MCF 10A (cell line): ENCODE measurements at places on chromosomes 13 and 19.
A peak's percentile ranks its signal among the peaks of the same experiment; 100 is the strongest.

GRCh38 chr19:12800923-12801465, 606 bp downstream of the PRDX2 start:
- DNase-seq: no peak

GRCh38 chr19:29217616-29218015, 4.7 kb upstream of the UQCRFS1 start:
- DNase-seq: no peak

DNA sequence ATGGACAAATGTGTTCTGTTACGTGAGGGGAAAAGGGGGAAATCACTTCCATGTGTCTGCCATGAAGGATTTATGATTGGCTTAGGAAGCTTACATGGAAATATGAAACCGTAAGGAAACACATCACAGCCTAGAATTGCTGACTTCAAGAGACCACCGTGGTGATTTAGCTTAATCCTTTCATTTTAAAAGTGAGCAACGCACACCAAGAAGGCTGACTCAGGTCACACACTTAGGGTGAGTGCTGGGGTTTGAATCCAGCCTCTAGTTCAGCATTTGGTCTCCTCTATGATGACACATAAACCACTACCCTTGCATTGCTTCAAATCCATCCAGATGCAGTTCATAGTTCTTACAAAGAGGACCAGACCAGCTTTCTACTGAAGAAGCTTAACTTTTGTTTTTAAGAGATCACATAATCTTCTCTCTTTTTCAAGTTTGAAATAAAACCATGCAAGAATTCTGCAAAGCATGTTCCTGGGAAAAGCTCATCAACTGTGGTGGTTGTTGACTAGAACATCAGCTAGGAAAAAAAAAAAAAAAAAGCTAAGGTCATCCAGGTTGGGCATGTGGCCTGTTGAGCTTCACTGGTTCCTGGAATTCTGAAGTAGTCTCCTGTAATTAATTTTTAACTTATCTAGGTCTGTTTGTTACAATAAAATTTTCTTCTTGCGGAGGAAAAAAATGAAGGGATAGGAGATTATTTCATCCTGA, 60.2 kb upstream of the KL start:
- no peak for DNase-seq

DNA sequence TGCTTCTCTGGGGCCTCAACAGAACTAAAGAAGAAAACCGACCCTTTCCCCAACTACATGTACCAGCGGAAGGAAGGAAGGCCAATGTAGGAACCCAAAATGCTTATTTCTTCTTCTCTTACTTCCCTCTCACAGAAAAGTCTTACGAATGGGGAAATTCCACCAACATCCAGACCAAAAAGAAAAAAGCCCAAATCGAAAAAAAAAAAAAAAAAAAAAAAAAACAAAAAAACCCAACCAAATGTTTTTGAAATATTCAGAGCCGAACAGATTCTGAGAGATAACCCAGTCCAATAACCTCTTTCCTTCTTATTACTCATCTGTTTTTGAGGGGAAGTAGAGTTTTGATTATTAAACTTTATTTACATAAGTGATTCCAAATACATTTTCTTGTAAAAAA, 3.9 kb downstream of the PPM1N start:
- DNase-seq: no peak

DNA sequence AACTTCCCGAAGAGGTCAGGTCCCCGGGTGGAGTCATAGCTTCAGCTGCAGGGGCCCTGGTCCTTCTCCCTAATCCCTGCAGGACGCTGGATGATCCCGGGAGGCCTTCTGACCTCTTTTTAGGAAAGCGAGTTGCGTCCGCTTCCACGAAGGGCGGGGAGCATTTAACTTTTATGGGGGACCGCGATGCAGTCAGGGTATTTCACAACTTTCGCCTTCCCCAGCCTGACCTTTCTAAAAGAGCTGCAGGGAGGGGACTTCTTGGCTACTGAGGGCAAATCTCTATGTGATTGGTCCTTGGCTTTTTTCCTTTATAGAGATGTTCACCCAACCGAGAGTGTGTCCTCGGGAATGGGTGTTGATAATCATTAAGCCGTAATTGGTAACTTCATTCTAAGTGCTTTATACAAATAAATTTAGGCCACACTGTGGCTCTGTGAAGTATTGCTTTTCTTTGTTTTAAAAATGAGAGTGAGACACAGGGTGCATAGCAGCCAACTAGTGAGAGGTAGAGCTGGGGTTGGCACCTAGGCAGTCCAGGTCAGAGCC, 778 bp downstream of the ZNF230 start:
- peak; percentile 14 for DNase-seq

- DNase-seq: peak; percentile 84
Observed at GRCh38 chr19:6739390-6739882, at the start of gene TRIP10. TRIP10 (plus strand) TSS chr19:6739680; CDS start chr19:6739762, 82 bp downstream.

GRCh38 chr13:112443995-112444311, 67.8 kb downstream of the SPACA7 start:
- DNase-seq: peak; percentile 50

GRCh38 chr19:23101241-23101640, 15.6 kb upstream of the ZNF730 start:
- no peak for DNase-seq

DNA sequence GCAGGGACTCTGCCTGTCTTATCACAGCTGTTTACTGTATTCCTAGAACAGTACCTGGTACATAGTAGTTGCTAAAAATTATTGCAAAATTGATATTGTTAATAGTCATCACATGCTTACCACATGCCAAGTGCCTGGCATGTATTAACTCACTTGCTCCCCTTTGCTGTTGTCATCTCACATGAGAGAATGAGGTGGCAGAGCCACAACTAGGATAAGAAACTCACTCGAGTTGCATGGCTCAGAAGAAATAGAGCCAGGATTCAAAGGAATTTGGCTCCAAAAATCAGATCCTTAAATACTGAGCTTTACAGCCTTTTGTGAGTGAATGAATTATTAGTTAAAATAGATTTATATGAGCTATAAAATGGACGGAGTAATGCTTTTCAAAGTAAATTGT, 42.6 kb downstream of the B3GLCT start:
- no peak for DNase-seq

DNA sequence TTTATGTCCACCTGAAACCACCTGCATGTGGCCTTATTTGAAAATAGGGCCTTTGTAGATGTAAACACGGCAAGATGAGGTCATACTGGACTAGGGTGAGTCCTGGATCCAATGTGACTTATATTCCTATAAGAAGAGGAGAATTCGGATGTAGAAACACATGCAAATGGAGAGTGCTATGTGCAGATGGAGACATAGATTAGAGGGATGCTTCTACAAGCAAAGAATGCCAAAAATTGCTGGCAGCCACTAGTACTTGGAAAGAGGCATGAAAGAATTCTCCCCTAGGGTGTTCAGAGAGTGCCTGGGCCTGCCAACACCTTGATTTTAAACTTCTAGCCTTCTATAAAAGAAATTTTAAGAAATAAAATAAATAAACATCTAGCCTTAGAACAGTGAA, 226.1 kb downstream of the RFC3 start:
- peak; percentile 59 for DNase-seq

DNA sequence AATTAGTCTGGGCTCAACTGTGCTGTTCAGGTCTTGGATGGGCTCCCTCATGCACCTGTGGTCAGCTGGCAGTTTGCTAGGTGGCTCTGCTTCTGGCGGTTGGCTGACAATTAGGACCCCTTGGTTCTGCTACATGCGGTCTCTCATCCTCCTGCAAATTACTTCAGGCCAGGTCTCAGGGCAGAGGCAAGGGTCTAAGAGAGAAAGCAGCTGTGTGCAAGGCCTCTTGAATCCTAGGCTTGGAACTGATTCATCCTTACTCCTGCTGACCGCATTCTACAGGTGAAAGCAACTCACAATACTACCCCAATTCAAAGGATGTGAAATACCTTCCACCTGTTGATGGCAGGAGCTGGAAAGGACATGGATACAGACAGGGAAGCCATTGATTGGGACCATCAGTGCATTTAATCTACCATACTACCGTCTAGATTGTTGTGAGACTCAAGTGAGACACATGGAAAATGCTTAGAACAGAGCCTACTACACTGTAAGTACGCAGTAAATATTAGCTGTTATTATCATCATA, 19.1 kb downstream of the CBY2 start:
- DNase-seq: no peak

DNA sequence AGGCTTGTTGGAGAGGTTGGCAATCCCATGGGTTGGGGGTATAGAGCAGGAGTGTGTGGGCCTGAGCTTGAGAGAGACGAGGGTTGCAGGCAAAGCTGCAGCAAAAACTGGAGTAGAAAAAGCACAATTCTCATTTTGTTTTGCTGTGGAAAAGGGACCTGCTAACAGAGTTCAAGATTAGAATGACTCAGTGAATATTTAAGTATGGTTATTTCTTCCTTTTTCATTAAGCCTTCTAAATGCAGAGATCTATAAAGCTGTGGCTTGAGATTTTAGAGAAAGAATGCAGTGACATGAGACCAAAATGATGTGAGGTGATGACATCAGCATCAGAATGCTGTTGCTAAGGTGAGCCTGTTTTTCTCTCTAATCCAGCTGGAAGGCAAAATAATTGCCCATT, 10.8 kb upstream of the MBNL2 start:
- DNase-seq: no peak

DNA sequence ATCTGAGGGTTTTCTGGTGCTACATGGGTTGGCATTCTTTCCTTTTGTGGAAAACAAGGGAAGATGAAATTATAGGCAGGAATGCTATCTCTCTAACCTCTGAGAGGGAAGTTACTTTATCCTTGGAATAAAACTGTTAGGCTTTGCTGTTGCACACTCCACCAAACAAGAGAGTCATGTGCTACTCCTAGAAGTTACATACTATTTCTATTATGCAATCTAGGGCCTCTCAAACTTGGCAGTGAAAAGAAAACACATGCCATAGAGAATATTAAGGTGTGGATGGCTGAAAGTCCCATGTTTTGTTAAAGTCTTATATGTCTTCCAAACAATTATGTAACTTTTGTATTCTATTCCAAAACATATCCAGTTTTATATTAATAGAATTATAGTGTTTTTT, 367.9 kb downstream of the SLC7A1 start:
- DNase-seq: peak; percentile 5

GRCh38 chr13:113407531-113408393, 43.8 kb upstream of the GRTP1 start:
- DNase-seq: no peak

- peak; percentile 55 for DNase-seq
Observed at GRCh38 chr19:4866595-4867424, 657 bp downstream of the PLIN3 start.

DNA sequence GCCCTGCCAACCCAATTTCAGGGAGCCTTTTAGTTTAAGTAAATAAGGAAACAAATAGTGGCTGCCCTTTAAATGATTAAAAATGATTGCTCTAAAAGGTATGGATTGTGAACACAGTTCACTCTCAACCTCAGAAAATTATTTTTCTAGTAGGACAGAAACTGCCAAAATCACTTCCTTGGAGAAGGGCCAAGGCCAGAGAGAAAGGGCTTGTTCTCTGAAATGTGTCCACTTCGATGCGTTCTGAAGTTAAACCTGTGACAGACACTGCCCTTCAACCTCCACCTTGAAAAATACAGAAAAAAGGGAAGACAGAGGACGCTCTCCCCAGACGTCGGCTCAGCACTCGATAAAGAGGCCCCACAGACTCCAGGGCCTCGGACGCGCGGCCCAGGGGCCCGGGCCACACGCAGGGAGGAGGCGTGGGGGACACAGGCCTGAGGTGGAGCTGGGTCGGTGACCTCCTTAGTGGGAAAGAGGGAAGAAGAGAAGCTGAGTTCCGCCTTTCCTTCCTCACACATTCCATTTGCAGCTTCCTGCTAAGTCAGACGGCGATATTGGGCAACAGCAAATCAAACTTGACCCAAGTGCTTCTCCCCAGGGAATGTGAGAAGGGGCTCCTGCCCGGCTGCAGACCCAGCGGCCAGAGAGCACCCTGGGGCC, 63.6 kb downstream of the RASA3 start:
- DNase-seq: peak; percentile 20

DNA sequence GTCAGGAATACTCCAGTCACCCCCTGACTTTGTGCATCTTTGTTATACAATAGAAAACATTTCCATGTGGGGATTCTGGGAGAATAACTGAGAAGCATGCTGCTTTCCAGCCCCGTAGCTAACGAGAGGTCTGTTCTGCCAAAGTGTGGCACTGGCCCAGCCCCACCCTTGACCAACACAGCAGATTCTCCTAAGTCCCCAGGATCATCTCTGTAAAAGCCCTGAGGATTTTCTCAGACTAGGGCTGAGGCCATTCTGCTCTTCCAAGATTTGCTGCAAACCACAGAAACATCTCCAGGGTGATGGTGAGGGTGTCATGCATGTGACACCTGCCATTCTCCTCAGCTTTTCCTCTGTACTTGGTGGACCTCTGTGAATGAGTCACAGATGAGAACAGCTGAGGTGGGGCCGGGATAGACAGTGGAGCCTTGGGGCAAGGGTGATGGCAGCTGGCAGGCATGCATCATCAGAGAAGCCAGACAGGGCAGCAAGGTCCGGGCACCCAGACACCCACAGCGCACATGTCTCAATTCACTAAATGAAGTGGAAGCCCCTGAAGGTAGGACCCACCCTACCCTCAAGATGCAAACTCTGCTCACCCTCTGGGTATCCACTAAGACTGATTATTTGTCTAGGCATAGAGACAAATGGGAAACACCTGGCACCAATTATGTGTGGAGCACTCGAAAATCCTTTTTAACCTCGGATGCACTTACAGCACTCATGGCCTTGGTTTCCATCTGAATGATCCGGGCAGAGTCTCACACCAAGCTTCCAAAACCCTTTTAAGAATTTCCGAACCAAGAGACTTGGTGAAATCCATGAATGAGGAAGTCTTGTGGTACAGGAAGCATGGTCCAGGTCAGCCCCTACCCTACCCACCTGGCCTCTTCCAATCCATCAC, 20.1 kb upstream of the DOCK9 start:
- peak; percentile 73 for DNase-seq

DNA sequence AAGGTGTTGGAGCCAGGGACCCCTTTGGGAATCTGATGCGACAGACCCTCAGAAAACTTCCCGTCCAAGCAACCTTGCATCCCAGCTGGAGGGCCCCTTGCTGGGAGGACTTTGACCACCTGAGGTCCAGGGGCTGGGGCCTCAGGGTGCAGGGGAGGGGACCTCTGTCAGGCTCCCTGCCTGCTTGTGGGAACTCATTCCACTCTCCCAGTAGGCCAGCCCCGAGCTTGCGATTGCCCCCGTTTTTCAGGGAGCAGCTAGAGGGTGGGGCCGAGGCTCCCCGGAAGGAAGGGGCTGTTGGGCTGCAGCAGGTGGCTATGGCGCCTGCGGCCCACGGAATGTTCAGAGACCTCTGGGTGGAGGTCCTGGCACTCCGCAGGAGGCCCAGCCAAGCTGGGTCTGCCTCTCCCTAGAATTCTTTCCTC, 2.8 kb downstream of the GNA11 start:
- DNase-seq: no peak

- DNase-seq: no peak
Observed at GRCh38 chr19:40578442-40578908, 1.8 kb downstream of the SHKBP1 start.

DNA sequence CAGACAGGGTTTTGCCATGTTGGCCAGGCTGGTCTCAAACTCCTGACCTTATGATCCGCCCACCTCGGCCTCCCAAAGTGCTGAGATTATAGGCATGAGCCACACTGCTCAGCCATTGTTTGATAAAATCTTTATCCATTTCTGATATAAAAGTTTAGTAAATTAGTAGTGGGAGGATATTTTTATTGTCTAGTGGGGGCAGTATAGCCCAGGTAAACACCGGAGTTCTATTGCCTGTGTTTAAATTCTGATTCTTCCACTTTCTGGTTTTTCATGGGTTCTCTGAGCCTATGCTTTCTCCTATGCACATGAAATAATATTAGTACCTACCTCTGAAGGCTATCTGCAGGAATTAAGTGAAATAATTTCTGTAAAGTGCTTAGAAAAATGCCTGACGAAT, 20.1 kb upstream of the ARHGEF18 start:
- no peak for DNase-seq
